ENCODE measurements at places on chromosomes 7 and 10.

GRCh38 chr7:43554423-43554822 is 28.5 kb upstream of the STK17A start:
- DNase-seq: no peak

DNA sequence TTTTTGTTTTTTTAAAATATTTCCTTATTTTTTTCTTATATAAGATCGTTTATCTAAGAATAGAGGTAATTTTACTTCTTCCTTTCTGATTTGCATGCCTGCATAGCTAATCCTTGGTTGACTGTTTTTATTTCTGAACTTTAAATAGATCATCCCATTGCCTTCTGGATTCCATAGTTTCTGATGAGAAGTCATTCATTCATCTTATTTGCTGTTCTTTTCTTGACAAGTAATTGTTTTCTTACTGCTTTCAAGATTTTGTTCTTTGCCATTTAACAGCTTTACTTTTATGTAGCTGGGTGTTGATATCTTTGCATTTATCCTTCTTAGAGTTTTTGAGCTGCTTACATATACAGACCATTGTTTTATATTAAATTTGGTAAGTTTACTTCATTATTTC is 437.9 kb downstream of the SDK1 start:
- DNase-seq: no peak

GRCh38 chr7:152596824-152597223 is 79.1 kb downstream of the XRCC2 start:
- DNase-seq: no peak

DNA sequence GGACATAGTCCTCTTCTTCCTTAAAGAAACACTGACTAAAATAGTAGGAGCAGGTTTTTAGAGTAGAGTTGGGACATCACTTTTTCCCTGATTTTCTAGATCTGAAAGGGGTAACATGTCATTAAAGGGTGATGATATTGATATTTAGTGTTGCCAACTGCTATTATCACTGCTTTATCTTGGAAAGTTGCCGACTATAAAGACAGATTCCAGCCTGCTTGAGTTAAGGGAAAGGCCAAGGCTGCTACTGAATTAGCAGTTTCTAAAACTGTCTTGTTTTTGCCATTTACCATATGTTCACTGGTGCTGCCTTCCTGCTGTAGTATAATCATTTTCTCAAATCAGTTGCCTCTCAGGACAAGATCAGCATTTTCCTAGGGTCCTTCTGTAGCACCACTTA is 29.7 kb downstream of the AP3M1 start:
- no peak for DNase-seq

DNA sequence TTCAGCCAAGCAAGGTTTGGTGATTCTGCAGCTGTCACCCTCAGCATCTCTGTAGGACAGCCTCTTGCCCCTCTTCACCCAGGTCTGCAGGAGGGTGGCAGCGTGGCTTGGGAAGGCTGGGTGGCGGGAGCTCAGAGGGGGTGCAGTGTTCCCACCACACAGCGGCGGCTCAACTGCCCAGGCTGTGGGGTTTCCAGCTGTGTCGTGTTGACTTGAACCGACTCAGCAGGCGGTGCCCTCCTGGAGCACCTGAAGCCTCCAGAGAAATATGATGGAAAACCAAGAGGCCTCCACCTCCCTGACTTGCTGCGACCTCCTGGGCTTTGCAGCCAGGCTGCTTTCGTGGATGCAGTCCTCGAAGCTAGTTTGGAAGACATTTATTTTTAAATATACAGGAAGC is 68.0 kb upstream of the KLF6 start:
- DNase-seq: no peak

GRCh38 chr10:99326871-99327270 is 2.3 kb upstream of the CNNM1 start:
- no peak for DNase-seq

- DNase-seq: peak; percentile 56
Observed at GRCh38 chr7:19116121-19117090, 1.0 kb downstream of the TWIST1 start.

- no peak for DNase-seq
Observed at GRCh38 chr7:108037741-108038140, 34.8 kb upstream of the LAMB1 start.

GRCh38 chr10:127500127-127500526 is 49.0 kb upstream of the NPS start:
- DNase-seq: no peak

Measured in MG63 (cell line).